Fibroblast of skin of scalp (primary cell): ENCODE measurements at places on chromosomes 13 and 19.

DNA sequence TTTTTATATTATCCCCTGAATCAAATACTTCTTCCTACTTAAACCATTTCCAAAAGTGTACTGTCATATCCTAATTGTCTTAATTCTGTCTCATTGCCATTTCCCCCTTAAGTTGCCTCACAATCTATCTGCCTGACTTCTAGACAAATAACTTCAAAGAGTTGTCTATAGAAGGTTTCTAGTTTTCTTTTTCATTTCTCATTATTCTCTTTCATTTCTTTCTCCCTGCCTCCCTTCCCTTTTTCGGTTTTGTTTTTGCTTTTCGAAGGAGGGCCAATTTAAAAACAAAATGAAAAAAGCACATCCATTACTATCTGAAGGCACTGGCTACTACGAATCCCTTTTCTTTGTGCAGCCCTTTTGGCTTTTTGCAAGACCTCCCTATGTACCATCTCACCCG is 367.2 kb downstream of the DNAJC15 start:
- no peak for DNase-seq

- peak; percentile 74 for DNase-seq
Observed at GRCh38 chr19:8252922-8253589, 43.9 kb downstream of the CERS4 start.

DNA sequence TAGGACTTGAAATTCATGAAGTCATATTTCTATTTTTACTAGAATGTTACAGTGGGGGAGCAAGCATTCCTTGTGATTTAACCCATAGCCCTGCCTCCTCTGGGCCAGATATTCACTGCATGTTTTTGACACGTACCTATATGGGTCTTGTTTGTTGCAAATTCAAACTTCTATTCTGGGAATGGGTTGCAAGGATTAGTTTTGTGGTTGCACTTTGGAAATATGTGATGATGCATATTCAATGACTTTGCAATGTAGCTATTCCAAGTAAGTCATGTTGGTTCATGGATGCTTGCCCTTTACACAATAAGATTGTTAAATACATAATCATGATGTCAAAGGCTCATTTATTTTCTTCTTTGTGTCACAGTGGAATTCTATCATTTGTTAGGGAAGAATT is 440.8 kb downstream of the TDRD3 start:
- DNase-seq: peak; percentile 29

DNA sequence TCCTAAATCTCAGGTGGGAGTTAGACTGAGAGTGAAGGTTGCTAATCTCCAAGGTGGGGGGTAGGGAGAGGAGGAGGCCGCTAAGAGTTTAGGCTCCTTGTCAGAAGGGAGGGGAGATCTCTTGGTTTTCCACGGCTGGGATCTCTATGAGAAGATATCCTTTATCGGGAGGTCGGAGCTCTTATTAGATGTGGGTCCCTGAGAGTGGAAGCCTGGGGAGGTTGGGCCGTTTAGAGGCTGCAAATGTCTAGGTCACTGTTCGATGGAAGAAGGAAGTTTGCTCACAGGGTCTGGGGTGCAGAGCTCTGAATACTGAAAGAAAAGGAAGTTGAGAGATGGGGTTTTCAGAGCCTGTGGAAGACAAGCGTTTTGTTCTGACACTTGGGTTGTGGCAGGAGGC is 3.8 kb downstream of the MYADM start:
- DNase-seq: no peak

- no peak for DNase-seq
Observed at GRCh38 chr19:16023146-16023915, 53.0 kb upstream of the TPM4 start.

GRCh38 chr19:33488826-33489225 is 32.8 kb downstream of the PEPD start:
- DNase-seq: no peak

DNA sequence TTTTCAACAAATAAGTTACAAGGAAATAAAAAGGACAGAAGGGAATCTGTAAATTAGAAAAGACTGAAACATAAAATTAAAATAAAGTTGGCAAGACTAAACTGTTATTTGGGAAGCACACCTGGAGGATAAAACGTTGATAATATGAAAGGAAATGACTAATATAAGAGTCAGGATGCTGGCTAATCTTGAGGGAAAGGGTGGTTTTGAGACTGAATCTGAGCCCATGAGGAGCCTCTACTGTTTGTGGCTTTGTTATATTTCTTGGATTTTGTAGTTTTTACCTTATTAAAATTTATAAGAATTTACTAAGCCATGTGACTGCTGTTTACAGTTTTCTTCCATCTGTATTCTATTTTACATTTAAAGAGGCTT is 718.0 kb upstream of the SPRY2 start:
- no peak for DNase-seq

- no peak for DNase-seq
Observed at GRCh38 chr19:46611776-46612175, 10.6 kb downstream of the CALM3 start.

DNA sequence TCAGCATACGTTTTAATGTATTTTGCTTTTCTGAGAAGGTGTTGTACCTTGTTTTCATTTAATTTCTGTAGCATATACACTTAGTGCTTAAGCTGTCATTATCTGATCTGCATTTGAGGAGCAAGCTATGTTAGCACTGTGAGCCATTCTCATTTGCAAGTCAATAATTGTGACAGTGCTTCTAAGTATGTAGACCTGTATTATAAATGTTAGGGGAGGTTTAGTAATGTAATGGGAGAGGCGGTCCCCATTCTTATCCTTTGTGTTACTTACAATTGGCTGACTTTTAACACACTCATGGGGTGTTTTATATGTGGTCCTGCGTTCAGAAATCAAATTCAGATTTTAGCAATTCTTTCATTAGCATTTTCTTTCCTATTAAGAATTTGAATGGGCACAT is 90.2 kb downstream of the GPC6 start:
- no peak for DNase-seq

DNA sequence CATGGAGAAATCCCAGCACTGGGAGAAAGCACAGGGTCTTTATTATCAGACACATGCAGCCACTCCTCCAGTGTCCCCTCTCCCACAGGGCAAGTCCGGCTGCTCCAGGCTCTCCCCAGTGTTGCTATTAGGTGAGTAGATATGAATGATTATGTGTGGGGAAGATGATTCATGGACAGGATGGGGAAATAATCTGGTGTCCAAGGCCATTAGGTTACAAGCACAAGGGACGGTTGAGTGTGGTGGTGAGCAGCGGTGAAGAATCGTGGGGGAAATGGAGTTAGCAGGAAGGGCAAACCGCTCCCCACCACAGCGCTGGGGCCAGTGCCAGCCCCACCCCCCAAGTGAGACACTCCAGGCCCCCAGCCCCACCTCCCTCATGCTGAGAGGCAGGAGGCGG is 19.0 kb downstream of the CD177 start:
- no peak for DNase-seq

DNA sequence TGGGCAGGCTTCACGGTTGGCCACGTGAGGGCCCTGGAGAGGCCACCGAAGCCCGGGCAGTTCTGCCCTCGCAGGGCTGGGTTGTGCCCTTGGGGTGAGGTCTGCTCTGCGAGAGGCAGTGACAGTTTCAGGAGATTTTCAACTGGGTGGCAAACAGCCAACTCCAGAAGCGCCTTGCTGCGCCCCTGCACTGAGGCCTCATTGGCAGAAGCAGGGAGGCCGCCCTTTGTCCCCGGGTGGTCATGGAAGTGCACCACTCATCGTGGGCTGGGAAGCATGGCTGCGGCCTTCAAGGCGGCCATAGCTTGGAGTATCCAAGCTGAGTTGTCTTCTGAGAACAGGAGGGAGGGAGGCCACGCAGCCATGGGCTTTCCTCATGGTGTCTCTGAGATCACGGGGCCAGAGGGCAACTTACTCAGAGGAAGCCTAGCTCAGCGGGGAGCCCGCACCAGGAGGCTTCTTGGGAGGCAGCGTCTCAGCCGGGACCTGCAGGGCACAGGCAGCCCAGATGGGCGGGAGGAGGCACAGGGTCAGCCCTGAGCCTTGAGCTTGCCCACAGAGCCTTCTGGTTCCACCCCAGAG is 14.8 kb downstream of the PLEKHJ1 start:
- no peak for DNase-seq

- DNase-seq: no peak
Observed at GRCh38 chr19:5045956-5046338, 77.0 kb downstream of the KDM4B start.

GRCh38 chr13:98978280-98978679 is 416 bp upstream of the DOCK9 start:
- peak; percentile 72 for DNase-seq

- peak; percentile 61 for DNase-seq
Observed at GRCh38 chr13:23901365-23901764, 4.1 kb upstream of the C1QTNF9B start.

GRCh38 chr19:57110592-57111328 is 9.0 kb upstream of the USP29 start:
- no peak for DNase-seq

- DNase-seq: no peak
Observed at GRCh38 chr19:30023330-30023729, 81.3 kb downstream of the URI1 start.

GRCh38 chr19:24000656-24001055 is 86.0 kb downstream of the ZNF726 start:
- DNase-seq: no peak

GRCh38 chr19:16094360-16095070 is 17.2 kb upstream of the RAB8A start:
- DNase-seq: peak; percentile 78

DNA sequence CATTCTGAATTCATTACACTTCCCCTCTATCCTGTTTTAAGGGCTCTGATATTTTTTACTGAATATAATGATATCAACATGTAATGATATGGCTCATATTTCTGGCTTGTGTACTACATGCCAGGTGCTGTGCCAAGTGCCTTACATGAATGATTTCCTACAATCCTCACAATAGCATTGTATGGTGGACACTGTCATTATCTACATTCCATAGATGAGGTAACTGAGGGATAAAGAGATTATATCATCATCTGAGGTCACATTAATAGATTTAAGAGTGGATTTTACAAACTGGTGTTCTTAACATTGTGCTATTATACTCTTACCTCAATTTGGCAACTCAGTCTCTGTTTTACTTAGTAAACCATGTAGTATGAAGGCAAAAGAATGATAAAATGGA is 502.0 kb downstream of the LIG4 start:
- DNase-seq: no peak

DNA sequence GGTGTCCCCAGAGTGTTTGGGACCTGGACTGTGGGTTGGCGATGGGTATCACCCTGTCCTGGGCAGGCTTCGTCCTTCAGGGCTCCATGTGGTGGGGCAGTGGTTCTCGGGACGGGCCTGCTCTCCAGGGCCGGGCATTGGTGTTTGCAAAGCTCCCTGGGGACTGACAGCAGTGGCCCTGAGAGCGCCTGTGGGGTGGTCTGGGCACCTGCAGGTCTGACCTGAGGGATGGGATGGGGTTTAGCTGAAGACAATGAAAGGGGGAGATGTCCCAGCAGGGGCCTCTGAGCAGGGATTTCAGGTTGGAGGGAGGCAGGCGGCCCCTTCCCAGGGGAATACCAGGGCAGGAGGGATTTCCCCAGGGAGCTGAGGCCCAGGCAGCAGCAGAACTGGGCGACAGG is 68.3 kb upstream of the MCF2L start:
- no peak for DNase-seq

- peak; percentile 76 for DNase-seq
Observed at GRCh38 chr19:45613926-45614725, 12.1 kb upstream of the GPR4 start.

DNA sequence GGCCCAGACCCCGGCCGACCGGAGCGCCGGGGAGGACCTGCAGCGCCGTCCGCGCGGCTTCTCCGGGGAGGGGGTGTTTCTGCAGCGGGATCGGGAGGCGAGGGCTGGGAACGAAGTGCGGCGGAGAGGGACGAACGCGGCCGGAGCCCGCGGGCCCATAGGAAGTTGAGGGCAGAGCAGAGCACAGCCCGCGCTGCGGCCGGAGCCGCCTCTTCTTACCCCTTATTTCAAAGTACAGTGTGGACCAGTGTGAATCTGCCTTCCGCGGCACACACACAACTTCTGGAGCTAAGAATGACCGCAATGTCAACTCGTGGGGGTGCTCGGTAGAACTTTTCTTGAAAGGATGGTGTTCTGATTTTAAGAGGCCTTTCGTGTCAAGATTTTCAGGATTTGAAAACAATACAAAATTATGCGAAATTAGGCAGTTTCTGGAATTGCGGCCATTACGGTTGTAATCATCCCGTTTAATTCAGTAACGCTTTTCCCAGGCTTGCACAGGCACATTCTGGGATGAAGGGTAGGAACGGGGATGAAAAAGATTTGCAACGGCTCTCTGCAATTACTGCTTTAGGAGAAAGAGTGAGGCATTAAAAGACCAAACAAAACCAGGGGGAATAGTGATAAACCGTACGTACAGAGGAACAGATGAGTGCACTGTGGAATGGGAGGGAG is 821 bp downstream of the TDRD3 start:
- peak; percentile 68 for DNase-seq

- no peak for DNase-seq
Observed at GRCh38 chr19:13848798-13849676, 27.9 kb upstream of the NANOS3 start.

DNA sequence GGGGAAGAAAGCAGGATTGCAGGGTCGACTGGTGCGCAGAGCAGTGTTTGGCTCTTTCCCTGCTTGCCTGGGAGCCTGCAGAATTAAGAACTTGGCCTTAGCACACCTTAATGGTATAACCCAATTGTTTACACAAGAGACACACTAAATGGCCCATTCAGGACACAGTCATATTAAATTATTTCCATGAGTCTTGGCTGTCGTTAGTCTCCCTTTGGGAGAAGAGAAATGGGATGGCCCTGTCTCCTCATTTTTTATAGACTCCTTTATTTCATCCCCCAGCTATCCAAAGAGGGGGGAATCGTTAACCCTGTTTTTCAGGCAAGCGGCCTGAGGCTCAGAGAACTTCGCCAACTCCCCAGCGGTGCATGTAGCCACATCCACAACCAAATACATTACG is 282.5 kb downstream of the SUCLA2 start:
- no peak for DNase-seq

DNA sequence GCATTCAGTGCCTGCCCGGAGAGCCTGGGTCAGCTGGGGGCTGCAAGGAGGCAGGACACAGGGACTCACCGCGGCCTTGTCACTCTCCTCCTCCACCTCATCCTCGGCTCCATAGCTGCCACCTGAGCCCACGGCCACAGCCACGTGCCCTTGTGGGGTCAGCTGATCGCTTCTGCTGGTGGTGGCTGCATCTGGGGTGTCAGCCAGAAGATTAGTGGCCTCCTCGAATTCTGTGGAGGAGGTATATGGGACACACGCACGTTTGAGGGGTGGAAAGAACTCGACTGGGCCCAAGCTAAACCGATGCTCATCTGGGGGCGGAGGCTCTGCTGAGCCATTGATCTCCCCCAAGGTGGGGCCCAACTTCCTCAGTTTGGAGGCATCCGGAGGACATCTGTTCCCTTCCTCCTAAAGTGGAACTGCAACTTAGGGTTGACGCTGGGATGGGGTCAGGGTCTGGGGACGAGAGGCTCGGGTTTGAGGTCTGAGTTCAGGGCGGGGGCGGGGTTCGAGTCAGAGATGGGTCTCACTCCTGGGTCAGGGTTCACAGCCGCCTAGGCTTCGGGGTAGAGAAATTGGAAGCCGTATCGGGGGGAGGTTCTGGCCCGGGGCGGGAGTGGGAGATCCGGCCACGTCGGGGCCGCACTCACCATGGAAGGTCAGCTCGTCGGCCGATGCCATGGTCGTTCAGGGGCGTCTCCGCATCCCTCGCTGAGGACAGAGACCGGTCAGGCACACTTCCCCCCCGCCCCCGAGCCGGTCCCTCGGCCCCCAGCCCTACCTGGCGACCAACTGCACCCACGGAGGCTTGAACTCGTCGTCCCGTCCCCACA is 493 bp downstream of the YIPF2 start:
- no peak for DNase-seq

GRCh38 chr13:66402546-66402945 is 827.6 kb downstream of the PCDH9 start:
- DNase-seq: no peak

- DNase-seq: peak; percentile 7
Observed at GRCh38 chr19:41691268-41691970, 3.3 kb upstream of the CEACAM7 start.

GRCh38 chr13:98837896-98838295 is 85.4 kb upstream of the SLC15A1 start:
- no peak for DNase-seq
